ENCODE measurements at places on chromosomes 4 and X.

GRCh38 chr4:183136855-183137254 lies 37.8 kb downstream of the WWC2 start:
- no peak for DNase-seq

DNA sequence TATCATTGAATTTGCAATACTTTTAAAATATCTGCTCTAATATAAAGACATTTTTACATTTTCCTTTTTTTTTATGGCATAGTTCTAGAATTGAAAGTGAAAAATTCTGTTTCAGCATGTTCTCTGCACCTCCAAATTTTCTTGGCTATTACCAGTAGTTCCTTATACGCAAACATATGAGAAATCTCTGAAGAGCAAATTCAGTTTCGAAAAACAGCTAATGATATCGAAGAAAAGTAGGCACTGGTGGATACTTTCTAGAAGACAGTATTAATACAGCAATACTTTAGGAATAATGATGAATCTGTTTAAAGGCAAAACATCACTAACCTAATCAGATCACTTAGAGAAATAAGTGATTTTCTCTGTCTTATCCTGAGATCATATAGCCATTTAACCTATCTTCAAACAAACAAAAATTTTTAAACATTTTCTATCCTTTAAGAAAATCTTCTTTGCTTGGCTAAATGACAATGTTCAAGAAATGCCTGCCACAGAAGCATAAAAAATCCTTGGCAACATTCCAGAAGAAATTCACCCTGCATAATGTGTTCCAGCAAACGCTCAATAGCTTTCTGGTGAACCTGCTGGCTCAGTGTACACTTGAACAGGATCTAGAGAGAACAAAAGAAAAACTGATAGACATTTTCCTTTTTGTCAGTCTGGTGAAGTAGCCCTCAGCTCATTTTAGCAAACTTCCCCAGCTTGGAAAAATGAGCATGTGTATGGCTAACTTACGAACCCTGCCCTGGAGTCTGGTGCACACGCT lies 51.2 kb upstream of the KLF3 start:
- no peak for DNase-seq

- no peak for DNase-seq
Observed at GRCh38 chr4:77074381-77074831, 1.4 kb downstream of the CCNI start.

GRCh38 chr4:100366213-100366612 lies 151.6 kb downstream of the EMCN start:
- DNase-seq: no peak

DNA sequence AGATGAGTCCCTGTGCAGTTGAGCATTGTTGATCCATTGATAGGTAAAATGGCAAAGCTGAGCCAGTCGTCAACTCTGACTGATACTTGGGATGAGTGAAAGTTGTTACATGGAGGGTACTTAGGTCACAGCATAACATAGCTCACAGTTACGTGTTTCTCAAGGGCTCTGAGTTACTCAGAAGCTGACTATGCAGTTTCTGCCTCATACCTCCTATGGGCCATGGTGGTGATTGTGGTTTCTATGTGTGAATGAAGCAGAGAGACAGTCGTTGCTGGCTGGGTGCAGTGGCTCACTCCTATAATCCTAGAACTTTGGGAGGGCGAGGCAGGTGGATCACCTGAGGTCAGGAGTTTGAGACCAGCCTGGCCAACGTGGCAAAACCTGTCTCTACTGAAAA lies 30.8 kb downstream of the FRMPD3 start:
- no peak for DNase-seq

All from nephron progenitor cell (in vitro differentiated cells).